ENCODE measurements at places on chromosomes 7 and 10. TPM values are rescaled to one million over a fixed set of nuclear protein-coding genes. Genes with fewer than 3 reads are reported as not detected.

DNA sequence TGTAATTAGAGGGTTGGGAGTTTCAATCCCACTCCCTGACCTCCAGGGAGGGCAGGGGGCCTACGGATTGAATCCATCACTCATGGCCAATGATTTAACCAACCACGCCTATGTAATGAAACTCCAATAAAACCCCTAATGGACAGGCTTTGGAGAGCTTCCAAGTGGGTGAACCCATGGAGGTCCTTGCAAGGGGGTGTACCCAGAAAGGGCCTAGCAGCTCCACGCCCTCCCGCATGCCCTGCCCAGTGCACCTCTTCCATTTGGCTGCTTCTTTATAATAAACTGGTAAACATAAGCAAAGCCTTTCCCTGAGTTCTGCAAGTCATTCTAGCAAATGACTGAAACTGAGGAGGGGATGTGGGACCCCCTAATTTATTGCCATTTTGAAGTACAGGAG lies 280.1 kb downstream of the FRMD4A start:
- DNase-seq: no peak

GRCh38 chr7:129780257-129780973 lies 168.9 kb downstream of the NRF1 start:
- DNase-seq: no peak

Gene ASZ1
- total RNA-seq: not detected

Gene NUB1
- 47.4 TPM for total RNA-seq

Gene STEAP1B
- 2.8 TPM for total RNA-seq
